ENCODE measurements at places on chromosomes 3 and 15.

GRCh38 chr3:197224034-197224444 is 74.4 kb downstream of the DLG1 start:
- peak; percentile 57 for DNase-seq

DNA sequence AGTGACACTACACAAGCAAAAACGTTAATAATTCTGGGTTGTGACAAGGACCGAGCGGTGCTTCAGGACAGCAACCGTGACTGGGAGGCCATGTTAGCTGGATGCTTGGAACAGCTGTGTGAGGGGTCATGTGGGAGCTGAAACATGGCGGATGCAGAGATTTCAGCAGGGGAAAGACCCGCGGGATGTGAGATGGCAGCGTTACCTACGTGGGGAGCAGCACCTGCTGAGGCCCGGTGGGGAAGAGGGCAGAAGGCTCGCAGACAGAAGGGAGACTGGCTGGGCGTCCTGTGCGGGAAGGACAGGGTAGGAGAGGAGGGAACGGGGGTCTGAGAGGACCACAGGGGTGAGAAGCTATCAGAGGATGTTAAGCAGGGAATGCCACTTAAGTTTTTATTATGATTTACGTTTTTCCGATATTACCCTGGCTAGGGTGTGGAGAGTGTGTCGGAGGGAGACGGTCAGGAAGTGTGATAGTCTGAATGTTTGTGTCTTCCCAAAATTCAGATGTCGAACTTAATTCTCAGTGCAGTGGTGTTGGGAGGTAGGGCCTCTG is 228.8 kb upstream of the LYSMD4 start:
- no peak for DNase-seq

DNA sequence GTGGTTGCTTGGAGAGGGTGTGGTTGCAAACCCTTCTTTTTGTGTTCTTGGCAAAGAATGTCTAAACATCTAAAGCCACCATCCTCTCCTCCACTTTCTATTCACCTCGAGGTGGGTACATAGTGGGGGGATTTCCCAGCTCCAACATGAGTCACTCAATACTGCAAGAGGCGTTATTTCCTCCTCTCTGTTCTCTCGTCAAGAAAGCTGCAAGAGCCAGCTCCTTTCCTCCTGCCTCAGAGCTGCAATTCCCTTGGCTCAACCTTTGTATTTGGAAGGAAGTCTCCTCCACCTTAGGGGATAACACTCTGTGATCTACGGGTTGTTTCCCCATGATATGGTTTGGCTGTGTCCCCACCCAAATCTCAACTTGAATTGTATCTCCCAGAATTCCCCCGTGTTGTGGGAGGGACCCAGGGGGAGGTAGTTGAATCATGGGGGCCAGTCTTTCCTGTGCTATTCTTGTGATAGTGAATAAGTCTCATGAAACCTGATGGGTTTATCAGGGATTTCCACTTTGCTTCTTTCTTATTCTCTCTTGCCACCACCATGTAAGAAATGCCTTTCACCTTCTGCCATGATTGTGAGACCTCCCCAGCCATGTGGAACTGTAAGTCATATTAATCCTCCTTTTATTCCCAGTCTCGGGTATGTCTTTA is 138.4 kb downstream of the PLCL2 start:
- peak; percentile 26 for DNase-seq

DNA sequence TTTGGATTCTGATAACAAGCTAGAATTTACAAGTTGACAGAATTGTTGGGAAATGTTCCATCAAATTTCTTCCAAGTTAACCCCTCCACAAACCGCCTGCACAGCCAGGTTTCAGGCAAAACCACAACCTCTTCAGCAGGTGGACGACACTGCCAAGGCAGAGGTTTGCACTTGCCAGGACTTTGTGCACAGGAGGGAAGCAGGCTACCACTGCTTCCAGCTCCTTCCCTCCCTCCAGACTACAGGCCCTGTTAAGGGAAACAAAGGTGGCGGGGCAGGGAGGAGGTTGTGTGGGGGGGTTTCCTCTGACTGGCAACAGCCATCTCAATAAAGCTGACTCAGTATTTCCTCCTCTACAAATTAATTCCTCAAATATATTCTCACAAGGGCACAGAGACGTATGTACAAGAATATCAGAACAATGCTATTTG is 42.2 kb downstream of the TBC1D2B start:
- no peak for DNase-seq

- peak; percentile 79 for DNase-seq
These were observed 59.5 kb downstream of the SCN11A start for GRCh38 chr3:38992117-38992760.

- no peak for DNase-seq
These were observed 178.2 kb upstream of the GOLIM4 start for GRCh38 chr3:168273917-168274316.

DNA sequence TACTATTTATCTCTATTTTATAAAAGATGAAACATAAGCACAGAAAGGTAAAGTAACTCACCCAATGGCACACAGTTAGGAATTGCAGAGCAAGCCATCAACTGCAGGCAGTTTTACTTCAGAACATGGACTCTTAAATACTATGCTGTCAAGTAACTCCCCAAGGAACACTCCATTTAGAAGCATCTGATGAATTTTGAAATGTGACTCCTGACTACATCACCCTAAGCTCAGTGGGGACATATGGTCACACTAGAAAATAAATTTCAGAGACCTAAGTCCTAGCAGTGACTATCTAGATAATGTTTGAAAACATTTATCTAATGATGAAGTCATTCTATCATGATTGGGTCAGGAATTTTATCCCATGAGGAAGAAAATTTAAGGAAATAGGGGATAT is 272.8 kb upstream of the ARRDC4 start:
- no peak for DNase-seq

- DNase-seq = no peak
These were observed 253.8 kb downstream of the TLE3 start for GRCh38 chr15:69843900-69844304.
